ENCODE measurements at places on chromosomes 4 and X.

- no peak for DNase-seq
Measured at GRCh38 chr4:150656891-150657290, 74.9 kb downstream of the MAB21L2 start.

DNA sequence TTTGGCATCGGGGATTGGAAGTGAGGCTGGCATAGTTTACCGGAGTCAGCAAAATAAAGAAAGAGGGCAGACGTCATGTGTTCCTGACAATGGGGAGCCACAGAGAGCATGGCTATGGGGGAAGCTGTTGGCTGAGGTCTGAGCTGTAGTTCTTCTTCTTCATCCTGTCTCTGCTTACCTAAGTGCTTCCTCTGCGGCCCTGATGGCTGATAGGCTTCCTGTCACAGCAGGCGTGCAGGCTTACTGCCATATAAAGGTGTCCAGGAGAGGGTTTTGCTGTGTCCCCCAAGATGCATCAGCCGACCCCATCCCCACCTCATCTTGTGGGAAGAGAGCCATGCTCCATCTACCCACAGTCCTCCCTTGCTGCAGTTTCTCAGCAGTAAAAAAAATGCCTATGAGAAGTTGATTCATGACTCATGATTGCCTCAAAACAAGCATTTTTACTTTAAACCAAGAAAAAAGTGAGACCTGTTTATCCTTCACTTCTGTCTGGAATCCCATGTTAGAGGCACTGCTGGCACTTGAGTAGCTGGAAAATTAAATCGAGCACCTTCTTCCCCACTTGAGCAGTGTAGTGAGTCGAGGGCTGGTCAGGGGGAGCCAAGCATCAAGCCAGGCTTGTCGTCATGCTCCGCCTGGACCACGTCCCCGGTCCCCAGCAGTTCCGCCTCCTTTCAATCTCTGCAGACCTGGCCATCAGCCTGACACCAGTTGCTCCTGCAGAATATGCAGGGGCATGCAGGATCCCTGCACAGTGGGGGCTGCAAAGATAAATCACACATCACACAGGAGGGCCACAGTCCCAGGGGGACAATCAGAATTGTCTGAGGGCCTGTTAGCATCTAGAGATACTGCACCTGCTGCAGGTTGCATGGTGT, 237.8 kb downstream of the EVC2 start:
- DNase-seq: no peak

- DNase-seq: no peak
Measured at GRCh38 chr4:171880136-171880535, 66.9 kb downstream of the GALNTL6 start.

DNA sequence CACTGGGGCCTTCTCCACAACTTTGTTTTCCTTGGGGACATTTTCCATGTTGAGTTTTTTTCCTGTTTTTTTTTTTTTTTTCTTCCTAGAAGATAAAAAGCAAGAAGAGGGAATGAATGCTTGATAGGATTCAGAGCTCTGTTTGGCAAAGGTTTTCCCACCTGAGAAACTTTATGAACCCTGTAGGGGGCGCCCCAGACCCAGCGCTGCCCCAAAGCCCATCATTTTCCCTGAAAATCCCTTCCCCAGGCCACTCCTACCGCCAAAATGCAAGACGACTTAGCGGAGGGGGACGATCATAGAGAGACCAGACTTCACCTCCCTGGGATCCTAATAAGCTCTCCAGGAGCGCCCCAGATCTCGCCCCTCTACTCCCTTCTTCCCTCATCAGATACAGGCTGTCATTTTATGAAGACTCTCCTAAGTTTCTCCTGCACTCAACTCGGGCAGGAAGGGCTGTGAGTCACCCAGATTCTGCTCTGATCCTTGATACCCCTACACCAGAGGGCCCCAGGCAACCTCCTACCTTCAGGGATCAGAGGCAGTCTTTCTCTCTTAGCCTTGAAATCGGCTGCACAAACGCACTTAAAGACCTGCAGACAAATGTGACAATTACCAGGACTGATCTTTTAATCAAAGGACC, 1.4 kb downstream of the BEX5 start:
- peak; percentile 68 for DNase-seq

- DNase-seq: no peak
Measured at GRCh38 chr4:55503169-55503568, 43.5 kb downstream of the CLOCK start.

DNA sequence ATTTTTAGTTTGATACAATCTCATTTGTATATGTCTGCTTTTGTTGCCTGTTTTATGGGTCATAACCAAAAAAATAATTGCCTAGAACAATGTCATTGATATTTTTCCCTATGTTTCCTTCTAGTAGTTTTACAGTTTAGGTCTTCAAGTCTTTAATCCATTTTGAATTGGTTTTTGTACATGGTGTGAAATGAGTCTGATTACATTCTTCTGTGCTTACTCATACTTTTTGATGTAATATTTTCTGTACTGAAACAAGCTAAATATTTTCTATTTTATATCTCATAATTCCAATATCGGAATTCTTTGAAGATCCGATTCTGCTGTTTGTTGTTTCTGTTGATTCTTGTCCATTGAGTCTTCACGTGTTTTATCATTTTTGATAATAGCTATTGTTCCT, 10.6 kb downstream of the TMEM156 start:
- no peak for DNase-seq

DNA sequence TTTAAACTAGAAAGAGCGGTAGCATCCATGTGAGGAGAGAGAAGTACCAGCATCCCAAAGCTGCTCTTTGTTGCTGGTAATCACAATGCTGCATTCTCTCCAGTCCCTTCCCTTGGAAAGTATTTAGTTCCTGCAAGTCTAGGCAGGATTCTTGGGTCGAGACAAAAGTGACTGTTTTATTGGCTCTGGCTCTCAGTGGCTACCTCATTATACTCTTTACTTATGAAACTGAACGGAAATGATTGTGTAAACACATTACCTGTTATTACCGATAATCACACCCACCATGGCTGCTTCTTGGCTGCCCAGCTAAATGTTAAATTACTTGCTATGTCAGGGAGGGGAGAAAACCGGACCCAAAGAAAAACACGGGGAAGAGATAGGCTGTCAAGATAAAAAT, 26.2 kb downstream of the ATXN3L start:
- no peak for DNase-seq

DNA sequence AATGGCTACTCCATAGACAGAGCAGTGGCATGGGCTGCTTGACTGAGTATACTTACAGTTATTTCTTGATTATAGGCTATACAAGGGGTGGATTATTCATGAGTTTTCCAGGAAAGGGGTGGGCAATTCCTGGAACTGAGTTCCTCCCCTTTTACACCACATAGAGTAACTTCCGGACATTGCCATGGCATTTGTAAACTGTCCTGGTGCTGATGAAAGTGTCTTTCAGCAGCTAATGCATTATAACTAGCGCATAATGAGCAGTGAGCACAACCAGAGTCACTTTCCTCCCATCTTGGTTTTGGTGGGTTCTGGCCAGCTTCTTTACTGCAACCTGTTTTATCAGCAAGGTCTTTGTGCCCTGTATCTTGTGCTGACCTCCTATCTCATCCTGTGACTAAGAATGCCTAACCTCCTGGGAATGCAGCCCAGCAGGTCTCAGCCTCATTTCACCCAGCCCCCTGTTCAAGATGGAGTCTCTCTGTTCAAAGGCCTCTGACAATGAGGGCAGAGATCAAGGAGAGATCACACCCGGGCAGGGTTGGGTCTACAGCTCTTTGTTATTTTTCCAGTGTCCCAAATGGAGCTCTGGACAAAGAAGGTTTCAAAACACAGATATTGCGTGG, 468.4 kb upstream of the PRKX start:
- DNase-seq: no peak

- DNase-seq: no peak
Measured at GRCh38 chr4:143054971-143055370, 129.7 kb upstream of the USP38 start.

- no peak for DNase-seq
Measured at GRCh38 chr4:105558277-105558676, 5.9 kb downstream of the ARHGEF38 start.

DNA sequence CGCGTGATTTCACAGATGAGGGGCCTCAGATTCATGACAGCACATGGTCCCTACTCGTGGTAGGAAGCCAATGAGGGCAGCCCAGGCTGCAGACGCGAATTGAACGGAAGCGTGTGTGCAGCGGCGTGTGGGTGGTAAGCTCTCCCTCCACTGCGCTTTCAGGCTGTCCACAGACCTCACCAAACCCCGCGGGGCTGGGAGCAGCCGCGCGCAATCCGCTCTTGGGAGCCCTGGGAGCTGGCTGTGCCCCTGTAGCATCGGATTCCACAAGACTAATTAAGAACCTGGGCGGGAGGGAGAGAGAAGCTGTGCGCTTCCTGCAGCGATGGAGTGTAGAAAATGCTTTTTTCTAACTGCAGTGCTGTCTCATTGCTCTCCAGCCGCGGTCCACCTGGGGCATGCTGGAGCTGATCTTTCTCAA, 134.9 kb downstream of the STOX2 start:
- DNase-seq: peak; percentile 47

GRCh38 chrX:155871934-155872333, 9.2 kb upstream of the VAMP7 start:
- no peak for DNase-seq
